Epithelial cell of alveolus of lung (primary cell): ENCODE measurements at places on chromosomes 3 and 15. TPM values are rescaled to one million over a fixed set of nuclear protein-coding genes. Genes with fewer than 3 reads are reported as not detected.

The XCR1 gene
- not detected in 2 replicates for total RNA-seq

The UPK1B gene
- total RNA-seq = 0.91 TPM in 1 of 2 replicates, not detected in the other

The ITGA11 gene
- total RNA-seq = 2.0 and 16.5 TPM in 2 replicates

The PCOLCE2 gene
- 1.6 and 2.6 TPM in 2 replicates for total RNA-seq

The CACNA2D3 gene
- 3.0 TPM in 1 of 2 replicates, not detected in the other for total RNA-seq

The STX19 gene
- total RNA-seq = not detected in 2 replicates

The CELSR3 gene
- total RNA-seq = 2.8 and 5.0 TPM in 2 replicates

The CFAP91 gene
- total RNA-seq = 0.32 and 1.4 TPM in 2 replicates

The SLCO2A1 gene
- 2.3 and 4.0 TPM in 2 replicates for total RNA-seq
